ENCODE measurements at places on chromosomes 12 and 14. TPM values are rescaled to one million over a fixed set of nuclear protein-coding genes. Genes with fewer than 3 reads are reported as not detected.

The KRT72 gene
- polyA plus RNA-seq: 0.15 TPM

The KERA gene
- 0.21 TPM for polyA plus RNA-seq

The IL31 gene
- polyA plus RNA-seq: not detected

The WNT1 gene
- not detected for polyA plus RNA-seq

The TAS2R31 gene
- 2.7 TPM for polyA plus RNA-seq

The ARL1 gene
- polyA plus RNA-seq: 115 TPM

The PMEL gene
- polyA plus RNA-seq: 2.2 TPM

DNA sequence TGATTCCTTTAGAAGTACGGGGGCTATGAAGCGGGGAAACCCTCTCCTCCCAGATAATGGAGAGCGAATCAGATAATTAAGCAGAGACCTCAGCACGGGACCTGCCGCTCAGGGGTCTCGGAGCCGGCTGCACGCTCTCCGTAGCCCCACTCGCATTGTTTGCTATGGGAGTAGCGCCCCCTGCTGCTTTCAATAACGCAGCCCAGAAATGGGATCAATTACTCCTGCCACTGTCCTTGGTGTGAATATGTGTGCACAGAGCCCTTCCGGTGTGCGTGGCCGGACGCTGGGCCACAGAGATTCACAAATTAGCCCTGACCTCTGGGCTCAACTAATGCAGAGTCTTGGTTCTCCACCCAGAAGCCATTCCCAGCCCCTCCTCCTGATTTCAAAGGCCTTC, 76.4 kb upstream of the TMEM132C start:
- DNase-seq: no peak

DNA sequence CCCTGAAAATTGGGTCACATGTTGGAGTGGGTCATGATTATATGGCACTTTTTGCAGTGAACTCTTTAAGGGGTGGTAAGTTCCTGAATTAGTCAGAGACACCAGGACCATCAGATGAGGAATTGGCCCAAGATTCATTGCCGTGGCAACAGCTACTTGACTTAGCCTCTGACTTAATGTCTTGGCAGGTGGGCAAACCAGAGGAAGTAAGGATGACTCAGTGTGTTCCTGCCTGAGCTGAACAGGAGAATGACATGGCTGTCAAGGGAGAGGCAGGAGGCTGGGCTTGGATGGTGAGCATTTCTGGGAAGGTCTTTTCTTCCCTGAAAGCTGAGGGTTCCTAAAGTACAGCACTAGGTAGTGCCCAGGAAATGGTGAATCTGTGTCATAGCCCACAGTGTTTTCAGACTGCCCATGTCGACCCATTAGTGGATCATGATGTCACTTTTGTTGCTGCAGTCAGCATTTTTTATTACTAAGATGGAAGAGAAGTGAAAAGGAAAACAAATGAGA, 170.1 kb upstream of the PWP1 start:
- DNase-seq: no peak

DNA sequence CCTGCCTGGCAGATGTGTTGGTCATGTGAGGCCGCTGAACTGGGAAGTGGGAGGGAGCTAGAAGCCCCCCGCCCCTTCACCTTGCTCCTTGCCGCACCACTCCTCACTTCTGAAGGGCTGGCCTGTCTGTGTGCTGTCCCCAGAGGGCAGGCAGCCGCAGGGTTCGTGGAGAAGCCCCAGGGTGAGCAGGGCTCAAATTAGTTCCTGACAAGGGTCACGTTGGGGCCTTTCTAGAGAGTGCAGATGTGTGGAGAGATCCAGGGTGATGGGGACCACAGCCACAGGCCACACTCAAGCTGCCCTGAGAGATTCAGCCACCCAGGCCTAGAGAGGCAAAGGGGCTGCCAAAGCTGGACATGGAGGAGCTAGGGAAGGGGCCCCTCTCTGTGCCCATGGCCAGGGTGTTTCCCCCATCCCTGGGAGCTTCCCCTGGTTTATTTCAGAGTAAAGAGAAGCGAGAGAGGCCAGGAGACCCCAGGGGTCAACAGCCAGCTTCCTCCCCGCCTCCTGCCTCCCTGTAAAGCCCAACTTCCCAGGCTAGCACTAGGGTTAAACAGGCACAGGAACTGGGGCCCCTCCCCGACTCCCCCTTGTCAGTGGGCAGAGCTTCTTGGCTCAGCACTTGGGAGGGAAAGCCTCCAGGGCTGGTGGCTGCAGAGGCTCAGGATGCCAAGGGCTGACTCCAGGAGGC, 16.2 kb downstream of the SLC25A29 start:
- DNase-seq: no peak

GRCh38 chr14:92780444-92781232, 13.5 kb upstream of the GOLGA5 start:
- no peak for DNase-seq

DNA sequence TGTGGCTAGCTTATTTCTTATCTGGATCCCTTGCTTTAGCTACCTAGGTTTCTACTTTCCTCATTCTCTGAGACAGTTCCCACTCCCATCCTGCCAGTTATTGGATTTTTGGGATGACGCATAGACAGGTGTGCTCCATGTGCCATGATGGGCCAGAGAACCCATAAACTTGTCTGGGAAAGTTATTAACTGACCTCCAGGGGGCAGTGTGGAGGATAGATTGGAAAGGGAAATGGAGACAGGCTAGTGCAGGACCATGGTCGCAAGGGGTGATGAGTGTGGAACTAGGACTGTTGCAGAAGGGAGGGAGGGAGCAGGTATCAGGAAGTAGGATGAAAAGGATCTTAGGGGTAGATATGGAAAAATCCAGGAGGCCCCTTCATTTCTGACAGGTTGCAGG, 80.3 kb downstream of the ESRRB start:
- no peak for DNase-seq

DNA sequence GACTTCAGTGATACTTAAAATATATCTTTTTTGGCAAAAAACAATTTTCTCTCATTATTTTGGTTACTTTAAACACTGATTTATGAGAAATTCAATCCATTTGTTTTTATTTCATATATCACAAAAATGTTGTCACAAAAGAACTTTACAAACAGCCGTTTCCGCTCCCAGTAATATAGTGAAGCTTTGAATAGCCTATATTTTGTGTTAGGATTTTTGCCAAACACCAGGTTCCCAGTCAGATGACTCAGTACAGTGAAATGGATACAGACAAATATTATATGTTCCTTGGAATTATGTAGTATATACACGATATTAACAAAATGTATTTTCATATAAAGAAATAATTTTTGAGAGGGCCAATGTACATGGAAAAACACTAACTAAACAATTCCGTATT, 411.1 kb downstream of the CCER1 start:
- DNase-seq: no peak

GRCh38 chr12:77973579-77973978, 142.9 kb downstream of the NAV3 start:
- no peak for DNase-seq

DNA sequence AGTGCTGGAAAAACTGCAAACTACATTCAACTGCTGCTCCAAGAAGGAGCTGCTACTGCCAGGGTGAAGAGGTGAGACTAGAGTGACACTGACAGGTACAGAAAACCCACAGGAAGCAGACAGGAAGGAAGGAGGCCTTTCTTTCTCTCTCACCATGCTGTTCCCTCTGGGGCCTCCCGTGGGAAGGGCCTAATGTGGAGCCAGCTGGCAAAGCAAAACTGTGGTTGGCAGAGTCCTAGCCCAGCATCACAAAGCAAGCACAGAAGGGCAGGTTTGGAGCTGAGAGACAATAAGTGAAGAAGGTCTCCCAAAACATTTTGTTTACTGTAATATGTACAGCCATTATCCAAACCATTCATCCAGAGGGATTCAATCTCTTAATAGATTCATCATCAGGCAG, 122.5 kb upstream of the MAX start:
- DNase-seq: no peak

- DNase-seq: no peak
Measured at GRCh38 chr14:48129472-48129871, 454.1 kb upstream of the MDGA2 start.

- no peak for DNase-seq
Measured at GRCh38 chr12:76530516-76530915, 29.1 kb downstream of the OSBPL8 start.

- no peak for DNase-seq
Measured at GRCh38 chr14:55638665-55639064, 58.7 kb downstream of the KTN1 start.

DNA sequence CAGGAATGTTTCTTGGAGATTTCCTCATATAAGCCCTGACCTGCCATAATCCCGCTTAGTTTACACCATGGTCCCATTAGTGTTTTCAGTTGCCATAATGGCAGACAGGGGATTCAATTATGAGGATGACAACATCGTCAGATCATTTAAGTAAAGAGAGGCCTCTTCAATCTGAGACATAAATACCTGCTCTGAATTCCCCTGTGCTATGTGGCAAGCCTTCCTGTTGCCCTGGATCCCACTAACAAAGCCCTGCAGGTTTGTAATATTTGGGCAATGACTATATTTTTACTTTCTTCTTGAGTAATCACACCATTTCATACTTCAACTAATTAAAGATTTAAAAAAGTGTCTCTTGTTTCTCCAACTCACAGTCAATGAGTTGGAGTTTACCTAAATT, 108.9 kb downstream of the TRAFD1 start:
- no peak for DNase-seq

GRCh38 chr12:10392394-10392930, 2.6 kb upstream of the KLRK1 start:
- peak; percentile 64 for DNase-seq

GRCh38 chr12:15276088-15276698, 46.1 kb upstream of the PTPRO start:
- DNase-seq: peak; percentile 35

DNA sequence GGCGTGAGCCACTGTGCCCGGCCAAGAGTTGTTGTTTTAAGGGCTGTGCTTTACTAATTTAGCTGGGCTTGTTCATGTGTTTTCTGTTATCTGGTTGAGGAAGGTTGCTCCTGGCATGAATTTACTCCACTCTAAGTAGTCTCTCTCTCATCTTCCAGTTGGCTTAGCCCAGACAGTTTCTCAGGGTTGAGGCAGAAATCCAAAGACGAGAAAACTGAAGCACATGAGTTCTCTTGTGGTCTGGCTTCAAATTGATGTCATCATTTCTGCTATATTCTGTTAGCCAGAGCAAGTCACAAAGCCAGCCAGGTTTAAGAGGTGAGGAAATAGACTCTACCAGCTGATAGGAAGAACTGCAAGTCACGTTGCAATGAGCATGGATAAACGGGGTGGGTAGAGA, 57.9 kb downstream of the E2F7 start:
- DNase-seq: no peak

DNA sequence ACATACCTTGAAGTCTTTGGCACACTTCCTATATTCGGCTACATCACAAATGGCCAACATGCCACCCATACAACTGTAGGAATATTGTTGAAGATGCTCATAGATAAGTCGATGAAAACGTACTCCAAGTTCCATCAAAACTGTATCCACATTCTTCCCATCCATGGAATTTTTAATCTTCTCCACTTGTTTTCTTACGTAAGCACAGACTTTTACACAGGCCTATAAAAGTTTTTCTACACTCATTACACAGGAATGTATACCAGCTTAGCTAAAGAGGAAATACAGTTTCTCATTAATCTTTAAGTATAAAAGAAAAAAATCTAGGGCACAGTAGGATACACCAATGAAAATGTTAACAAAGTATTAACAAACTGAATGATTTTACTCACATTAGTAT, 59.1 kb downstream of the EXOC5 start:
- no peak for DNase-seq

- DNase-seq: no peak
Measured at GRCh38 chr12:109705291-109705690, 8.3 kb upstream of the FAM222A start.

GRCh38 chr12:62670986-62671720, 204.5 kb downstream of the MON2 start:
- no peak for DNase-seq

DNA sequence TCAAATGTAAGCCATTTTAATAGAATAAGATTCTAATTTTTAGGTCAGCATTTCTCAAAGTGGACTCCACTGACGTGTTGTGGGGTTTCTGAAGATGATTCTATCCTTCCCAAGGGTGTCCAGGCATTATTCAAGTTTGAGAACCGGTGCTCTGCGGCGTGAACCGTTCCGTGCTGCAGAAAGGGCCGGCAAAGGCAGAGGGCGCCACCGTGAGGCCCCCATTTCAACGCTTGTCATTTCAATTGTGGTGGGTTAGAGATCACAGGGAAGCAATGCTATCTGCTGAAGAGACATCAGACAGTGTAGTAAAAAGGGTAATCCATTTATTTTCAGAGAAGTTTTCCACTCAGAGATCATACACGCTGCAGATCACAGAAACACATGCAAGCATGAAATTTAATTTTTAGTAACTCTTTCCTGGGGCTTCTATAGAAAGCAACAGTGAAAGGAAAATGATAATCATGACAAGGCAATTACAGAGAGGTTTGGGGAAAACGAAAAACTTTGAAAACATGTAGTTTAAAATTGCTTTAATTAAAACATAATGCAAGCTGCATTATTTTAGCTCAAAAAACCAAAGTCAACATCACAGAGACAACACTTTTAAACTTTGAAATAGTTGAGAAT, 201.7 kb downstream of the EXOC5 start:
- DNase-seq: peak; percentile 68

DNA sequence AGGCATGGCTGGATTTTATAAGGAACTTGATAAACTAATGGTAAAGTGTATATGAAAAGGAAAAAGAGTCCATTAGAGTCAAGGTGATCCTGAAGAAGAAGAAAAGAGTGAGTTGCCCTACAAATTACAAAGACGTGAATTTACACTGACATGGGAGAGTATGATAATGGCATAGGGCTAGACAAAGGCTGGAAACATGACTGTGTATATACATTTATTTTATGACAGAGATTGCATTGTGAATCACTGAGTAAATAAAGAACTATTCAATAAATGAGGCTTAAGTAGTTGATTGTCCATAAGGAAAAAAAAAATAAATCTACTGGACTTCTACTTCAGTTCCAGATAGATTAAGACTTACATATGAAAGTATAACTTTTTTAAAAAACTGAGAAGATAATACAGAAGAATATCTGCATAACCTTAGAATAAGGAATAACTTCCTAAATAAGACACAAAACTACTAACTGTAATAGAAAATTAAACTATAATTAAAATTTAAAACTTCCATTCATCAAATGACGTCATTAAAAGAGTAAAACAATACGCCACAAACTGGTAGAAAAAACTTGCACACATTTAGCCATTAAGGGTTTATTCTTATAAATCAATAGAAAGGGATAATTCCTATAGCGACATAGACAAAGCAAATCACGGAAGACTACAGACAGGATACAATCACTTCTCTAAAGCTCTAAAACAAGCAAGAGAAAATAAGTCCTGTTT, 278.5 kb downstream of the NOVA1 start:
- no peak for DNase-seq

All from left lung (tissue), 14 donors.